ENCODE measurements at places on chromosomes 6 and 20. TPM values are rescaled to one million over a fixed set of nuclear protein-coding genes. Genes with fewer than 3 reads are reported as not detected.

Gene BEND3
- total RNA-seq, result 1.8 TPM

Gene UBE3D
- total RNA-seq, result 6.3 TPM

Gene SYCP2
- 0.56 TPM for total RNA-seq

Gene RAET1L
- not detected for total RNA-seq

Gene BHLHE23
- total RNA-seq, result not detected

DNA sequence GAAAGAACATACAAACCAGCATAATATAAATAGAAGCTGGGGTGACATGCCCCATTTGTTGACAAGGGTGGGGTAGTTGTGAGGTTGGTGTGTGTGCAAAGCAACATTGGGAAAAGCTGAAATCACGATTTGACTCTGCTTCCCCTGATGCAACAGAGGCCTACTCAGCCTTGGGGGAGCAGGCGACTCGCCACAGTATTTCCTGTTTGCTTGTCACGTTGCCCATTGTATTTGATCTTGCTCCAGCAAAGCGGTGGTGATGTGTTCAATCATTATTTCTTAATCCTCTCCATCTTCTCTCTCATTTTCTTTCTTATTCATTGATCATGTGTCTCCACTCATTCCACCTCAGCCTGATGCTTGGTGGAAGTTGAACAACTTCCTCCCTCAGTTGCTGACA, 165.8 kb upstream of the CITED2 start:
- DNase-seq, result peak; percentile 77

DNA sequence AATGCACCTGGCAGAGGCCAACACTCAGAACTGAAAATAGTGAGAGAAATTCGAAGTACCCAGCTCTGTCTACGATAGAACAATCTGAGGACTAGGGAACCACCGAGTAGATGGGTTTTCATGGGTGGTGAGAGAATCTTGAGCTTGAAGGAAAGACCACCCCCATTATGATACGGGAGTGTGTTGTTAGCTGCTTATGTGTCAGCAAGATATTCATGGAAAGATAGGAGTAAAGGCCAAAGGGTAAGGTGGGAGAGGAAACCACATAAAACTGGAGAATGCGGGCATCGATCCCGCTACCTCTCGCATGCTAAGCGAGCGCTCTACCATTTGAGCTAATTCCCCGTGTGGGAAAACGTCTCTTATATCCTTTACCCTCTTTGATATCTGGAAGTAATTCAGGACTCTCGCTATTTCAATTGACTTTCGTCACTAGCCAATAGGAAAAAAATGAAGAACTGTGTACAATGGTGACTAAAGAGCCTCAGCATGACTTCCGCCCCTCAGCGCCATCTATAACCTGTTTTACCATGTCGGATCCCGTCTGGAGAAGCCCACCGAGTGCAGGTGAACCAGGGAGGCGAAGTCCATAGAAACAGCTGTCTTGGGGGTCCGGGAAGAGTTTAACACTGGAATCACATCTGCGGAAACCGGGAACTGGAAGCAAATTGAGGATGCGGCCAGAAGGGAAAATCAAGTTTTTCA, 25.0 kb upstream of the ABT1 start:
- peak; percentile 90 for DNase-seq

DNA sequence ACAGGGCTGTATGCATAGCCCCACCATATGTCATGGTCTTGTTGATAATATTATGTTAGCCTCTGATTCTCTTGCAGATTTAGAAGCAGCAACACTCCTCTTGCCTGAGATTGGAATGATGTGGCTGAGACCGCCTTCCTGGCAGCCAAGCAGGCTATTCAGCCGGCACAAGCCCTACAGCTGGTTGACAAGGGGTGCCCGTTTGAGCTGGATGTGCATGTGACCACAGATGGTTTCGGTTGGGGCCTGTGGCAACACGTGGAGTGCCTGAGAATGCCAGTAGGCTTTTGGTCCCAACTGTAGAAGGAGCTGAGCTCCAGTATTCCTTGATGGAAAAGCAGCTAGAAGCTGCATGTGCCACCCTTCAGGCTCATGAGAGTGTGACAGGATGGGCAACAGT, 303.6 kb upstream of the POU3F2 start:
- DNase-seq, result no peak

DNA sequence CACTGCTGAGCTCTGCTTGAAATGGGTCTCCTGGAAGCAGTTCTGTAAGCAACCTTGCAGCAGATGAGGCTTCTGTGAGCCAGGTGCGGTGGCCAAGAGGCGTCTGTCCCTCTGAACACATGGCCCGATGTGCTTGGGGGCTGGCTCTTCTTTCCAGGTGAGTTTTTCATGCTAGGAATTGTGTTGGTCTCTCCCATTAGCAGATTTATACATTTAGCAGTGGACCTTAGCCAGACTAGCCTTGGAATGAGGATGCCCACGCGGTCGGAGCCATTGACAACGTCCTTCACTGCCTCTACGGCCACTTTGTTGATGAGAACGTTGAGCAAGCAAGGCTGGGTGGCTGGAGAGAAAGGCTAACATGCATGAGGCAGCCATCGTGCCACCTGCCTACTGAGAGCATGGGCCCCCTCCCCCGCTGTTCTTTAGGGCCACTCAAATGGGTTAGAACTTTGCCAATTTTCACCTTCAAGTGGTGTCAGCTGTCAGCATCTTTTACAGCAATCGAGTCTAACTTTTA, 33.5 kb downstream of the ERMARD start:
- no peak for DNase-seq

GRCh38 chr20:13858871-13859270, 74.0 kb downstream of the NDUFAF5 start:
- DNase-seq, result no peak

DNA sequence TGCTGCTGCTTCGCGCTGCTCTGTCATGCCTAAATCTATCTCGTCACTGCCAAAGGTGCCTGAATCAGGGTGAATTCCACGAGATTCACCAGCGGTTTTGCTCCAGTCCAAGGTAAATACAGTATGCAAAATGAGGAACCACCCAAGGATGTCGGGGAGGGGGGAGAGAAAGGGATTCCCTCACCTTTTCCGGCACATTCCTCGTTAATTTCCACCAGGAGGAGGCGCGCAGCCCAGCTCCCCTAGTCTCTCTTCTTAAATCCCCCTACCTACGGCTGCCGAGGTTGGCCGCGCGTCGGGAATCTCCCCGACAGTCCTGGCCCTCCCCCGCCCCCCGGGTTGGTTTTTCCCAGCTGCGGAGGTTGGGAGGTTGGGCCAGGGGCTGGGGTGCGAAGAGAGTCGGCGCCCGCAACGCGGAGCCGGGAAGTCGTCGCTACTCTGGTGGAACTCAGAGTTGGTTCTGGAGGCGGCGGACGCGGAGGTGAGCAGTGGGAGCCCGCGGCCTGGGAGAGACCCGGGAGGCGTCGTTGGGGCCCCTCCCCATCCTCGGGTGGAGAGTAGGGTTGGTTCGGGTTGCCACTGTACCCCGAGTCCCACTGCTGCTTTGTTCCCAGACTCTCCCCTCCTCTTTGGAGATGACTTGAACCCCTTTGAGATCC, at the start of gene TPBG:
TSS of gene TPBG (plus strand) at position 390 of the 659 bp plus-strand sequence. CDS start 1,145 bp downstream, outside the sequence.
- DNase-seq, result peak; percentile 82

DNA sequence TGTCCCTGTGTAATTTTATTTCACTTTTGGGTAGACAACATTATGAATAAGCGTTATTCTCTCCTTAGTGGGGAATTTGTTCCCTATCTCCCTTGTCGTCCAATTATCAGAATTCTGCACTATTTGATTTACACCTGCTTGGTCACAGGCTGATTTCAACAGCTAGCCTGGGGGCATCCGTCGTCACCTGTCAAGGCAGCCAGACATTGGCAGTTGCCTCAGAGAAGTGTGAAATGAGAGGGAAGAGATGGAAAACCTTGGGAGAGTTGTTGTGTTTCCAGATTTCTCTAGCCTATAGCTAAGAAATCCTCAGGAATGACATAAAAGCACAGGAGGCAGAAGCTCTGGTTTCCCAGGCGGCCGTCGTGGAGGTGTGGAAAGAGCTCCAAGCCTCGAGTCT, 891 bp upstream of the GHRH start:
- DNase-seq, result no peak

DNA sequence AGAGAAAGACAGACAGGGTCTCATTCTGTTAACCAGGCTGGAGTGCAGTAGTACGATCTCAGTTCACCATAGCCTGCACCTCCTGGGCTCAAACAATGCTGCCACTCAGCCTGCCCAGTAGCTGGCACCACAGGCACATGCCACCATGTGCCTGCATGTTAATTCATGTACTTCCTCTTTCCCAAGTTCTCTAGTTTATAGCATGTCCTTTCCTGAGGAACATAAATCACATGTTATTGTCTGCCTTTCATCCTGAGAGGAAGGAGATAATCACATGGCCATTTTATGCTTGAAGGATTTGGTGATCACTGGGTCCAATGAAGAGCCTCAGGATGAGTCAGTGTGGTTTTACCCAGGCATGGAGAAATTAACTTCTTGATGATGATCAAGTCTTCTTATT, 47.9 kb downstream of the COL11A2 start:
- no peak for DNase-seq
